Calu3 (cell line): ENCODE measurements at places on chromosomes 6 and 20.

GRCh38 chr6:44415873-44416502 lies 28.5 kb downstream of the CDC5L start:
- DNase-seq = peak; percentile 38

- no peak for DNase-seq
These were observed 95.4 kb downstream of the ADGRB3 start for GRCh38 chr6:68730291-68731054.

DNA sequence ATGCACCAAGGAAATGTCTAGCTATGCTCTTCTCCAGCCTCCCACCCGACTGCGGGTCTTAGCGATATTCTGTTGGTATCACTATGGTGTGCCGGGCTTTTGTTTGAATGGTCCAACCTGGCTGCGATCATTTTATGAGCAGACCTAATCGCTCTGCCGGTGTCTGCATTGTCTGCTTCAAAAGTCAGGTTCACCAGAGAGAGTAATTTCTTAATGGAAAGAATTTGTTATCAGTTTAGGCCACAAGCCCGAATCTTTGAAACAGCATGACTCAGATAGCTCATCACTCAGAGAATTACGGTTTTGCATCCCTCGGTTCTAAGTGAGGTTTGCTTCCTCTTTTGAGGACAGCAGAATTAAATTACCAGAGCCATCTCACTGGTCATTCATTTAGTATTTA lies 521.0 kb upstream of the ARID1B start:
- DNase-seq = no peak

- no peak for DNase-seq
These were observed 46.7 kb downstream of the LRRN4 start for GRCh38 chr20:6007094-6007528.

GRCh38 chr6:150702675-150703074 lies 103.0 kb downstream of the PLEKHG1 start:
- no peak for DNase-seq

GRCh38 chr6:138652824-138653223 lies 120.7 kb upstream of the CCDC28A start:
- DNase-seq = no peak

DNA sequence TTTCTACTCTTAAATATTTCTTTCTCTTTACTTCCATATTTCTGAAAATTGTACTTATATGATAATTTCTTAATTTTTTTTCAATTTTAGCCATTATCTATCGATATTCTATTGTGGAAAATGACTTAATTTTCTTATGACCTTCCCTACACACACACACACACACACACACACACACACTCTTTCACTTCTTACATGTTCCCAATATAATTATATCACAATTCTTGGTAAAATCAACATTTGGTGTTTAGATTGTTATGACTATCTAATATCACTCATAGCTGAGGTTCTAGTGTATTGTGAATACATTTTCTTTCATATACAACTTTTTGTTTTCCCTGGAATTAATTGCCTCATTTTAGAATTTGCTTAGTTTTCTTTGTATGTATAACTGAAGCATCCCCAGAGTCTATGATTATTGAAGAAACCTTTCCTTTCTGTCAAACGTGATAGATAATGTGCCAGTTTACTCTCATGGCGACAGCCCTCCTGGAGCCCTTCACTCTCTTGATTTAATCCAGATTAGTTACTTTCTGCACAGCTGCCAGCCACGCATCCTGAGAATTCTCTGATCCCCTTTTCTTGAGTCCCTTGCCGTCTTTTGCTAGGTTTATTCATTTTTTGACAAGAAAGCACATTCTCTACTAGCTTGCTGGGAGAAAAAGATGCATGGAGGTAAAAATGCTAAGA lies 63.4 kb downstream of the RNF182 start:
- DNase-seq = no peak

DNA sequence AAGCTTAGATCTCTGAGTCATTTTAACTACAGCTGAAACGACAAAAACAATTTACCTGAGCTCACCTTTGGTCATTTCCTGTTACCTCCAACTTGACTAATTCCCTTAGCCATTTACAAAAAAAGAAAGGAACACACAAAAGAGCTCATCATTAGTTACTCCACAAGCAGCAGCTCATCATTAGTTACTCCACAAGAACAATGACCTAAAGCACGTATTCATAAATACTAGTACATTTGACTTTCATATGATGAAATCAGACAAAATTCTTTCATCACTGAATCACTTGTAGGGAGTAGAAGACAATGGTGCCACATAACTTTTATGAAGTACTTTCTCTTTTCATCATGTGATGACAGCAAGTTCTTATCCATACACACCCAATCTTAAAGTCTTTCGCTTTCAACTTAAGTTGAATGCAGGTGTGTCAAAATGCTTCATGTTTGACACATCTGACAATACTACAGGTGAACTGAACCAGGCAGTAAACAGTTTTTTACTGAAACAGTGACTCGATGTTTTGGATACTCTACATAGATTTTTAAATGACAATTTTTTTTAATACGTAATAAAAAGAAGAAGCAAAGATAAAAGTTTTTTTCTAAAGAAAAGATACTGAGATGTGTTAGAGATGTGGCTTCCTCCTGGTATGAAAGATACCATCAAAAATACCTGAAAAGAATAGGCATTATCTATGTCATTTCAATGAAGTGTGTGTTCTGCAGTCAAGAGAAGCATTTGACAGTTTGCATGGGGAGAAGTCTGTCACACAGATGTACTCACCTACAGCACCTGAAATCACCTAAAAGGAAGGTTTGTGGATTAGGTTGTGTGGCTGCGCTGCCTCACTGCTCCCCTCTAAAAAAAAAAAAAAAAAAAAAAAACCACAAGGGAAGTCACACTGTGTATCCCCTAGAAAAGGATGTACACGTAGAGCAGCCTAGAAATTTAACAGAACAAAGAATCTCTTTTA lies 109.1 kb downstream of the PRDM1 start:
- no peak for DNase-seq

DNA sequence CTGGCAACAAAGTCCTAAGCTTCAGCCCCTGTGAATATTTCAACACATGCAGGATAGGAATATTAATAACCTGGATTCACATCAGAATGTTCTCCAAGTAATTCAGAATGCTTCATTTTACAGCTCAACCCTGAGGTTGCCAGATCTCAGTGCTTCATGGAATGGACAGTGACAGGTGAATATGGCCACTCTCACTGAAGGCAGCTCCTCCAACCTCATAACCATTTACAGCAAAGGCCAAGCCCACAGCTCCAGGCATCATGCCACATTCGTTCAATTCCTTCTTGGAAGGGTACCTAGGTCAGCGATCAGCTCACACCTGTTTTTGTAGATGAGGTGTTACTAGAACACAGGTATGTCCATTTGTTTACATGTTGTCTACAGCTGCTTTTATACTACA lies 17.1 kb downstream of the CLIC5 start:
- no peak for DNase-seq

- no peak for DNase-seq
These were observed 42.7 kb downstream of the RIMS1 start for GRCh38 chr6:71929047-71929446.

DNA sequence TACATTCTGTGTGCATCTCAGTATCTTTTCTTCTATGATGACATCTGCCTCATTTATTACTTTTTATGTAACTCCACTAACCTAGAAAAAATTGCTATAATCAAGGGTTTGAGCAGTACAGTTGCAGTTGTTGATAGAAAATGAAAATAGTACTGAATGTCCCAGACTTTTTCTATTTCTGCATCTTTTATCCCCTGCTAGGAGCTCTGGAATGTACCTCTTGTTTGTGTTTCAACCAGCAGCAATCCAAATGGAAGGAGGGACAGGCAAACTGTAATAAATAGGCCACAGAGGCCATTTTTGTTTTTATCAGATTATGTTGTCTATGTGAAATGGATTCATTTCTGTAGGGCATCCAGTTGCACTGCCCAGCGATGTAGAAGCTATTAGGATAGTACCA lies 536.9 kb downstream of the KIF16B start:
- no peak for DNase-seq

DNA sequence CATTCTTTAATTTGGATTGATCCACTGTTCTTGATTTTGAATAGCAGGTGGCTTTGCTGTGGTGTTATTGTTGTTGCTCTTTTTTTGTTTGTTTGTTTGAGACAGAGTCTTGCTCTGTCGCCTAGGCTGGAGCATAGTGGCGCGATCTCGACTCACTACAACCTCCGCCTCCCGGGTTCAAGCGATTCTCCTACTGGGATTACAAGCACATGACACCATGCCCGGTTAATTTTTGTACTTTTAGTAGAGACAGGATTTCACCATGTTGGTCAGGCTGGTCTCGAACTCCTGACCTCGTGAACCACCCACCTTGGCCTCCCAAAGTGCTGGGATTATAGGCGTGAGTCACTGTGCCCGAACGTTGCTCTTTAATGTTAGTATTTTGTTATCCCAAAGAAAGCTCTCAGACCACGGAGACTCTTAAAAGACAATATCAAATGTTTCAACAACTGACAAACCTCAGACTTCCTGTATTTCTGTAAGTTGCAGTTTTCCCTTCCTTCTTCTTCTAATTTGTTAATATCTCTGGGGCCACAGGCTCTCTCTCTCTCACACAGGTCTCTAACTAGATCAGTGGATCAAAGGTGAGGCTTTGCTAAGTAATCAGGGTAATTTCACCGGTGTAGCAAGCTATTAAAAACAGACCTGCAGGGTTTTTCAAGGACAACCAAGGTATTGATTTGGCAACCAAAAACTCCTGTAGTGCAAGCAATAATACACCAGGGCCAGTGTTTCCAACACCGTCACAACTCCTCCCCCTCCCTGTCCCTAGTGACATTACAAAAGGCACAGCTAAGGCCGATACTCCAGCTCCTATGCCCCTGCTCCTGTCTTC lies 48.8 kb upstream of the ZNF217 start:
- peak; percentile 88 for DNase-seq

- DNase-seq = no peak
These were observed 56.3 kb downstream of the TSHZ2 start for GRCh38 chr20:53028337-53029007.

DNA sequence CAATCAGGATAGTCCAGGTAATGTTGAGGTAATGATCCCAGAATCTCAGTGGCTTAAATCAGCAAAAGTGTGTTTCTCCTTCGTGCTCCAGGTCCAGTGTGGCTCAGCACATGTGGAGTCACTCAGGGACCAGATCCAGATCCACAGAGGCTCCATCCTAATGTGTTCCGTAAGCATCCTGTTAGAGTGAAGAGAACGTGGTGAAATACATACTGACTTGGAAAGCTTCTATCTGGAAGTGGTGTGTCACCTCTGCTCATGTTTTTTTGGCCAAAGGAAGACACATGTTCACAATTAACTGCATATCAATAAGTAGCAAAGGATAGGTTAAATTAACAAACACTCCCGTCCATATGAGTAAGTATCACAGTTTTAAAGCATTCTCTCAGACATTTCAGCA lies 26.8 kb upstream of the PREP start:
- no peak for DNase-seq

DNA sequence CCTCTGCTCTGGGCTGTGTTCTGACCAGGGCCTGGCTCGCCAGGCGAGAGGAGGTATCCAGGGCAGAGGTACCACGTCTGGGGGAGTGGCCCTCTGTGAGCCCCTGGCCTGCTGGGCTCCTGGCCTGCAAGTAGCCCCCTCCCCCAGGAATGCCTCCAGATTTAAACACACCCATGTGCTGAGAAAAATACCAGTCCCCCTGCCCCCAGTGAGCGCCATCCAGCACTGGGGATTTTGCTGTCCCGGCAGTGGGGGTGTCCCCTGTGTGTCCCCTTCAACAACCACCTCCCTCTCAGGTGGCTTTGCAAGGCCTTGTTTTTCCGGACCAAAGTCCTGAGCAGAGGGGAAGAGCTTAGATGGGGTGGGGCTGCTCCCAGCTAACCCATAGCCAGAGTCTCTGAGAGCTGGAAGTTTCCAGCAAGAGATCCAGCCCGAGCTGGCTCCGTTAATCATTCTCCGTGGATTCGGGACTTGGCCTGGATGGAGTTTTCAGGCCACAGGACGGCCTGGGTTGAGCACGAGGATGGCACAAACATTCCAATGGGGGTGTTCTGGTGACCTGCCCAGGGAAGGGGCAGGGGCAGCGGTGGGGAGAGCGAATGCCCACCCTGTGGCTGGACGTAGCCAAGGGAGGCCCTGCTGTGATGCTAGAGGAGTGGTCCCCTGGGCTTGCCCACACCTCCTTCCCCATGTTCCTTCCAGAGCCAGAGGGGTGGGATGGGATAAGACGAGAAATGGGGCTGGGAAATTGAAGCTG lies 29.0 kb downstream of the PCK1 start:
- DNase-seq = no peak

GRCh38 chr6:105678516-105678915 lies 275.6 kb upstream of the PREP start:
- DNase-seq = no peak

- no peak for DNase-seq
These were observed 28.3 kb upstream of the CD83 start for GRCh38 chr6:14089224-14089623.

GRCh38 chr6:52422156-52422555 lies 2.0 kb downstream of the EFHC1 start:
- DNase-seq = no peak

- no peak for DNase-seq
These were observed 642 bp downstream of the GZF1 start for GRCh38 chr20:23362392-23363256.

DNA sequence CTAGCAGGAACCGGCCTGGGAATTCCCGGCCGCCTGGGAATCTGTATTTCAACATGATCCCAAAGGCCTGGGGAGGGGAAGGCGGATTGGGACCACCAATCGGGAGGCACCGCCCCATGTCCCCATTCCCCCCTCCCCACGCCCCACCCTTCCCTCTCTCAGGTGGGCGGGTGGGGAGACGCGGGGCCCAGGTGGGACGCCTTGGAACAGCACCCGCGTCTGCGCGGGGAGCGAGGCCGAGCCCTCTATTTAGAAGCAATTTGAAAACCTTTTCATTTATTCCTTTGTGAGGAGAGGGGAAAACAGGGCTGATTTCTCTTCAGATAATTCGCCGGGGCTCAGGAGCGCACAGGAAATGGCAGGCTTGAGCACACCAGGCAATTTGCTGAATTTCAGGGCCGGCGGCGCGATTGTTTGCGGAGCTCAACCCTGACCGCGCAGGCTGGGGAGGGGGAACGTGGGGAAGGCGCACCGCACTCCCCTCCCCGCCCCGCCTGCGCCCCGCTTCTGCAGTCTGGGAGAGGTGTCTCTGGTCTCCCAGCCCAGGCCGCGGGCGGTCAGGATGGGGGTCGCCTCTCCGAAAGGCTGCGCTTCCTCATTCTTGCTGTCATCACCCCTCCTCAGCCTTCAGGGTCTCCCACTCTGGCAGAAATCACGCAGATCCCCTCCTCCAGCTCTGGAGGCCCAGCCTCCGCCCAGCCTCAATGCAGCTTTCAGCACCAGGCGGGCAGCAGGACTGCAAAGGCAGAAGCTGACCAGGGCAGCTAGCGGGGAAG lies 170.0 kb downstream of the GRM4 start:
- DNase-seq = no peak
